ENCODE measurements at places on chromosomes 6 and 20.

DNA sequence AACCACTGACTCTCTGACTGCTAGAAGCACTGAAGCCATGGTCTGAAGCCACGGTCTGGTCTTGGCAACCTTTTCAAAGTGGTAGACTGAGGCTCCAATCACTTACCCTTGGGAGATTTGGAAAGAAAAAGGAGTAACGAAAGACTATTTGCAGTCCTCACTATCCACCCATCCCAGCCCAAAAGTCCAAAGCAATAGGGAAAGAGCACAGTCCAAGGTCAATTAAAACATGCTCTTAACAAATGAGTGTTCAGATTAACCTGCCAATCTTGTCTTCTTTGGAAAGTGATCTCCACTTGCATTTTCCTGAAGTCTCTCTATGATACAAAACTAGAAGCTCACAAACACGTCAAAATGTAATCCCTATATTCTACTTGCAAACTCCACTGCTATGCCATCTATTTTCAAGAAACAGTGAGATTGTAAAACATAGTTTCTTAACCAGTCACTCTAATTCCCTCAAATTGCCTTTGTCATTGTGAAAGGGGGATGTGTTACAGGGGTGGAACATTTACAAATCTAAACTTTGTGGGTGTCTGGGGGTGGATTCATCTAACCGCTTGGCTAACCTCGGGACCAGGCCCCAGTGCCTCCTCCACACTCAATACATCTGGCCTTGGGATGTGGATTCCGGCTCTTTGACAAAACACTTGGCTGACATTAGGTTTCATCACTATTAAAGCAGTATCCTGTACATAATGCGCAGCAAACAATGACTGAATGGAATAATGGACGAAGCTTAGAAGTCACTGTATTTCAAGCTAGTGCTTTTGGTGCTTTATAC lies 56.4 kb downstream of the B4GALT5 start:
- no peak for DNase-seq

GRCh38 chr6:87070741-87071140 lies 24.2 kb downstream of the CGA start:
- DNase-seq = no peak

GRCh38 chr6:37050045-37050853 lies 44.8 kb downstream of the FGD2 start:
- no peak for DNase-seq

- no peak for DNase-seq
Observed at GRCh38 chr6:89975366-89975765, 81.1 kb downstream of the GJA10 start.

DNA sequence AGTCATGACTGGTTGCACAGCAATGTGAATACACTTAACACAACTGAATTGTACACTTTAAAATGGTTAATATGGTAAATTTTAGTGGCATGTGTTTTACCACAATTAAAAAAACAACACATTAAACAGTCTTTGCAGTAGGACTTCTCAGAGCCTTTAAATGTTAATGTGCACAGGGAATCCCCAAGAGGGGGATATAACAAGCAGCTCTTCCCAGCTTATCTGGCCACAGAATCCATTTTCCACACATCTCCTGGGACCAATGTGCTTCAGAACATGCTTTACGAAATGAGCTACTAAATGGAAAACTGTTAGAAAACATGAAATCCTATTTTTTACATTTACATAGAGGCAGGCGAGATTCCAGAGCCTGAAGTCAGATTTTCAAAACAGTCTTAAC lies 44.4 kb downstream of the FYN start:
- DNase-seq = no peak

- peak; percentile 31 for DNase-seq
Observed at GRCh38 chr6:143397227-143398222, 53.0 kb downstream of the ADAT2 start.

GRCh38 chr6:21263531-21264287 lies 329.8 kb upstream of the SOX4 start:
- peak; percentile 49 for DNase-seq

DNA sequence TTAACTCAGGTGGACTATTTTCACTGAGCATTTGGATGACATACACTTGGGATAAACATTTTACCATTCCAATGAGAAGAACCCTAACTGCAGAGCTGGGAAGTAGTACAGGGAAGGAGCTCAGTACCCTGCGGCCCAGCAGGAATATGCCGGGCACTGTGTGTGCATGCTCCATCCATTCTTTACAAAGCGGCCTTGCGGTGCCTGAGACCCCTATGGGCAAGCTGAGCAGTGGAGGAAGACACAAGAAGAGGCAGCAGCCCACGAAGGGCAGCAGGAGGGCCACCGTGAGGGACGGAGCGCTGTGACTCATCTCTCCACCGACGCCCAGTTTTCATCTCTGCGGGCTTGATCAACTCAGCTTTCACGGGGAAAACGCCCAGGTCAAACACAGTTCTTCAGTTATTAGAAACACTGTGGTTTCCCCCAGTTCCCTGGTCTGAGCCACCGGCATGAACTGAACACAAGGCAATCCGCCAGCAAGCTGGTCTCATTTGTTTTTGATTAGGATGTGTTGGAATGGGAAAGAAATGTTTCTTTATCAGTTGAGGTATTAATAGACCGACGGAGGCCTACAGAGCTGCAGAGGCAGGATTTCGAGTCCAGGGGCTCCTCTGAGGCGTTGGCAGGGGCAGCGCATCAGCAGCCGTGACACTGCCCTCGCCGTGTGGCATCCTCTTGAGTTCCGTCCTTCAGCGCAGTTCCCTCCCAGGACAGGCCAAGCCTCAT lies 44.9 kb downstream of the IRF4 start:
- DNase-seq = no peak

GRCh38 chr20:53763707-53764414 lies 170.2 kb upstream of the ZNF217 start:
- peak; percentile 29 for DNase-seq

DNA sequence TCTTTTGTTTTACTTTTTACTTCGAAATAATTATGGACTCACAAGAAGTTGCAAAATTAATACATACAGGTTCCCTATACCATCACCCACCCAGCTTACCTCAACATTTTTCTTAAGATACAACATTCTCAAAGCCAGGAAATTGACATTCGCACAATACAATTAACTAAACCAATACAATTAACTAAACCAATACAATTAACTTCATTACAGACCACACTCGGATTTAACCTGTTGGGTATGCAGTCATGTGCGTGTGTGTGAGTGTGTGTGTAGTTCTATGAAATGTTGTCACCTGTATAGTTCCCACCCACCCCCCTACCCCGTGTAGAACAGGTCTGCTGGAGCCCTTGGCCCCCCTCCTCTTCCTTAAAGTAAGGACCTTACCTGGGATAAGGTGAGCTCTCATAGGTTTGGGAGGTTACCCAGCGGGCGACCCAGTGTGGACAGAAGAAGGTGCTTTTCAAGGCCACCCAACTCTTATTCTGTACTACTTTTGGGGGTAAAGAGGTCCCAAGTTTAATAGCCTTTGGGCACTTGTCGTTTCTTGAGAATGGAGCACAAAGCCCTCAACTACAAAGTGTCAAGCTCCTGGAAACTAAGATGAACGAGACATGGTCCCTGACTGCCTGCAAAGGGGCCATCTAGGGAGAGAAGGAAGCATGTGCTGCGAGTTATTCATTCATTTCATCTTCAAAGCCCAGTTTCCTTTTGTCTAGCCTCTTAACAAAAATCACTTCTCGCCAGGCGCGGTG lies 544 bp upstream of the STK38 start:
- DNase-seq = no peak

DNA sequence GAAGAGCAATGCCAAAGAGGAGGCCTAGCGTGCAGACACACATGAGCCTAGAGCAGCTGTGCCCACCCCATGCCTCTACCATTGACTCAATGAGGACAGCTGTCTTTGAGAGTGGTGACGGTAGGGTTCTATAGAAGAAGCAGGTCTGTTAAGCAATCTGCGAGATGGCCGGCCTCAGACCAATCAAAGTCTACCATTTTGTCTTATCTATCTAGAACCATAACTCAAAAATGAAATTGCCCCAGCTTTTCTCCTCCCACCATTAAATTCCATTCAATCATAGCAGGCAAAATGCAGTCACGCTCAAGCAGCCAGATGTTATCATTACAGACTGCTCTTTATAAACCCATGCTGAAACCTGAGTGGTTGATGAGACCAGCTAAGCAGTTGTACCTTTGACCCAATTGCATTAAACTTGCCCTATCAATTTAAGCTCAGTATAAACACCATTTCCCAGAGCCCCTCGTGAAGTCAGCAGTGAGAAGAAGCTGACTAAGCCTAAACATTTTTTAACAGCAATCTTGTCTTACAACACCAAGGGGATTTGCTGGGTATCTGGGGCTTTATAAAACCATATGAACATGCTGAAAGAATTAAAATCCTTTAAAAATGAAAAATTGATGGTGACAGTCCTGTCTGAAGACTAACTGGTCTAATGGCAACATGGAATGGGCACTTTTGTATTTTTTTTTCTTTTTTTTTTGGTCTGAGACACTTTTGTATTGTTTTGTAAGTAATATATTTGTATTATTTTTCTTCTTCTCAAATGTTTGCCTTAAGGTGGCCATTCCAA lies 57.5 kb downstream of the FOXC1 start:
- no peak for DNase-seq

GRCh38 chr20:9615766-9616454 lies 101.5 kb downstream of the LAMP5 start:
- DNase-seq = no peak

DNA sequence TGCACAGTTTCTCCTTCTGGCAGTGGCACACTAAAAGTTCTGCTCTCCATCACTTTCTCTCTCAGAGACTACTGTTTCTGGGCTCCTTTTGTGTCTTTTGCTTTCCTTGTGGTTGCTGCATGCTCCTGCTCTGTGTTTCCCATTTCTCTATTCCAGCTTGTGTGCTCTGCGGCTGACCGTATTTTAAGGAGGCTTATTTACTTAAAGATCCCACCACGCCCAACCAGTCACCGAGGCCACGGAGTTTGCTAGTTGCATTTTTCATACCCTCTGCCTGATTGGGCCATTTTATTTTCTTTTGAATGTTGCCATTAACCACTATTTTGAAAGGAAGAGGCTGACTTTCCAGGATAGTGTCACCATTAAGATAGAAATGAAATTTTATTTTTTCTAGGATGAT lies 626.4 kb upstream of the MMS22L start:
- DNase-seq = no peak
